ENCODE measurements at places on chromosomes 12 and 14. TPM values are rescaled to one million over a fixed set of nuclear protein-coding genes. Genes with fewer than 3 reads are reported as not detected.

The WNT1 gene
- total RNA-seq: not detected

The C14orf39 gene
- total RNA-seq: 0.29 TPM

The KLRG1 gene
- under 0.01 TPM for total RNA-seq

The ARHGEF40 gene
- 33.3 TPM for total RNA-seq

DNA sequence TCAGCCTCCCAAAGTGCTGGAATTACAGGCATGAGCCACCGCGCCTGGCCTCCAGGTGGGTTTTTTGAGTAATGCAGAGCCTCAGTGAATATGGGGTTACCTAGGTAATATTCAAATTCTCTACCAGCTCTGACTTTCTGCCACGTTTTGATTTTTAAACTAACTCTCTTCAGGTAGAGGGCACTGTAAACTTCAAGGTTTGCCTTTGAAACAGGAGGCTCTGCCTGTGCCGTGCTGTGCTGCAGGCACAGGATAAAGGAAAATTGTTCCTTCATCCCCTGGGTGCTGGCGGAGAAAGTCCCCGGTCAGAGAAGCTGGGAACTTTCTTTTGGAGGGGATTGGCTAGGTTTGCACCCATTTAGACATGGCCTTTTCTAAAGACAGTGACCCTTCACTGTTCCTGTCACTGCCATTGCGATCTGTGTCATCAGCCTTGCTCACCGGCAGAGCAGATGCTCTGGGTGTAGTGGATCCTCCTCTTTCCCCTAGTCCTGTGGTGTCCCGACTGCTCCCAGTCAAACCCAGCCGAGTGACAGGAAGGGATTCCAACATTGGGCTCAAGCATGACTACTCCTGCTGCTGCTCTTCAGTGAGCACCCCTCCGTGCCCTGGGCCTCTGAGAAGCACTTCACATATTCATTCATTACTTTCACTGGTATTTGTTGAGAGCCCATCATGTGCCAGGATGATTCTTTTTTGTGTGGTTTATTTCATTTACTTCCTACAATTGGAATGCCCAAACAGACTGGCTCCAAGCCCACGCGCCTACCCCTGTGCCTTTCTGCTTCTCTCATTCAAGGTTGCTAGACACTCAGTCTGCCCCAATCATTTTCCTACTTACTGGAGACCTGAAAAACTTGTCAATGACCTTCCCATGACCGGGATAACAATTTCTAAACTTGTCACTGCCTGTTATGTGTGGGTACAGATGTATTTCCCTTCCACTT is 103.6 kb downstream of the TMEM30B start:
- DNase-seq: peak; percentile 65

All from osteoblast (primary cell).